ENCODE measurements at places on chromosomes 5 and 9.
A peak's percentile ranks its signal among the peaks of the same experiment; 100 is the strongest.

DNA sequence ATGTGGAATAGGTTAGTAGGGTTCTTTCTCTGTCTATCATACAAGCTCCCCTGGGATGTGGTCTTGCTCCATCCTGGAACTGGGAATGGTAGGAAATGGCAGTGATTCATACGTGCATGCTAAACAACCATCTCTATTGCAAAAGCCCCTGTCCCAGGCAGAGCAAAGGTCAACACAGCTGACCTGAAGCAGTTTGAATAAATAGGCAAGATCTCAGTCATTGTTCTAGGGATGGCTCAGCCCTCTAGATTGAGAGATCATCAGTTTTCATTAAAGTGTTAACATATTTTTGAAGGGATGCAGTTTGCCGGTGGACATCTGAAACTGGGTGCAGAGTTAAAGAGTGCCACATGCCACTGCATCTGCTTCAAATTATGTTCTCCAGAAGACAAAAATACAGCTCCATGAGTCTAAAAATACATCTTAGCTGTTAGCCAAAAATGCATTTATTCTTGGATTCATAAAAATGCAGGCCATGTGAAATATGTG is 224.1 kb downstream of the ESM1 start:
- peak; percentile 100 for DNase-seq

DNA sequence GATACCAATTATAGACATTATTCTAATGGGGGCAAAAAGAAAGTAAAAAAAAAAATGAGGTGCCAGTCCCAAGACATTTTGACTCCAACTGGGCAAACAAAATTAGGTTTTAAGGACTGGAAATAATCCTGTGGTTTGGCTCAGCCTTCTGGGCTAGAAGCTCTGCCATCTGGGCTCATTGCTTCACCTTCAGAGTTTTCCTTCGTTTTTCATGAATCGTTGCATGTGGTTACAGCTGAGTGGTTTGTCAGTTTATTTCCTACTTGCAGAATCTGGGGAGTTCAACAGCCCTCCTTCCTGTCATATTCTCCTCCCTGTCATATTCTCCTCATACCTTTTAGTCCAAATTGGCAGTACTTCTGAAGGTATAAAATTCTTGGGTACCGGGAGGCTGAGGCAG is 12.0 kb downstream of the UGT3A2 start:
- peak; percentile 62 for DNase-seq

- DNase-seq, result peak; percentile 12
These were observed 147.9 kb downstream of the C5orf15 start for GRCh38 chr5:133820507-133820906.

DNA sequence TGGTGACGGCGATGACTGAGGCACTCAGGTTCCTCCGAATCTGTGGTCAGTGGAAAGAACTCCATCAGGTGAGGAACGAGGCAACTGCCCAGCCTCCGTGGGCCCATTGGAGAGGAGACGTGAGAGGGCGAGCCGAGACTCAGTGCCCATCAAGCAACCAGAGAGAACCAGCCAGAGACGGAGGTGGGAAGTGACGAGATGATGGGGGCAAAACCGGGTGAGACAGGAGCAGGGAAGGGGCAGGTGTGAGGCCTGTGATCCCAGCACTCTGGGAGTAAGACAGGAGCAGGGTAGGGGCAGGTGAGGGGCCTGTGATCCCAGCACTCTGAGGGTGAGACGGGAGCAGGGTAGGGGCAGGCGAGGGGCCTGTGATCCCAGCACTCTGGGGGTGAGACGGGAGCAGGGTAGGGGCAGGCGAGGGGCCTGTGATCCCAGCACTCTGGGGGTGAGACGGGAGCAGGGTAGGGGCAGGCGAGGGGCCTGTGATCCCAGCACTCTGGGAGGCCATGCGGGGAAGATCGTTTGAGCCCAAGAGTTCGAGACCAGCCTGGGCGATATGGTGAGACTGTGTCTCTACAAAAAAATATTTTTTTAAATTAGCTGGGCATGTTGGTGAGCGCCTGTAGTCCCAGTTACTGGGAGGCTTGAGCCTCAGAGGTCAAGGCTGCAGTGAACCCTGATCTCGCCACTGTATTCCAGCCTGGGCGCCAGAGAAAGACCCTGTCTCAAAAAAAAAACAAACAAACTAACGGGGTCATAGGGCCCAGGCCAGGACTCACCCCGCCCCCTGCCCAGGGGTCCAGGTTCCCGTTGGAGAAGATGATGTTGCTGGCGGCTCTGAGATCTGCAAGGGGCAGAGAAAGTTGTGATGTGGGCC is 3.4 kb downstream of the DPP7 start:
- DNase-seq, result no peak

- DNase-seq, result no peak
These were observed 54.5 kb upstream of the TGFBR1 start for GRCh38 chr9:99050292-99050911.

DNA sequence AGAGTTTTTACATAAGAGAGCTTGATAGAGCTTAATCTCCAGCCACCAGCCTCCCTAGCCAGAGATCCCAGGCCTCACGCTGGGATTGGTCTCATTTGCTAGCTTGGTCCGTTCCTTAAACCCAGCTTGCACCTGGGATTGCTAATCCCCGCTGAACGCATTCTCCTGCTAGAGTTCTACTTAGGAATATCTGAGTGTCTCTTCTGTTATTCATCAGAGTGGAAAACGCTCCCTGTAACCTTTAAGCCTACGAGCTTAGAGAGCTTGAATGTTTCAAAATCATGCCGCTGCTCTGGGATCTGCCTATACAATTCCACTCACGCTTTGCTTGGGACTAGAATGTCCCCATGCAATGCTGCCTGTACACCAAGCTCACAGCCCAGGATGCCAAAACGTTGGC is 201.8 kb downstream of the NSG2 start:
- DNase-seq, result no peak

GRCh38 chr5:61327760-61328753 is 4.0 kb upstream of the ZSWIM6 start:
- DNase-seq, result peak; percentile 85

DNA sequence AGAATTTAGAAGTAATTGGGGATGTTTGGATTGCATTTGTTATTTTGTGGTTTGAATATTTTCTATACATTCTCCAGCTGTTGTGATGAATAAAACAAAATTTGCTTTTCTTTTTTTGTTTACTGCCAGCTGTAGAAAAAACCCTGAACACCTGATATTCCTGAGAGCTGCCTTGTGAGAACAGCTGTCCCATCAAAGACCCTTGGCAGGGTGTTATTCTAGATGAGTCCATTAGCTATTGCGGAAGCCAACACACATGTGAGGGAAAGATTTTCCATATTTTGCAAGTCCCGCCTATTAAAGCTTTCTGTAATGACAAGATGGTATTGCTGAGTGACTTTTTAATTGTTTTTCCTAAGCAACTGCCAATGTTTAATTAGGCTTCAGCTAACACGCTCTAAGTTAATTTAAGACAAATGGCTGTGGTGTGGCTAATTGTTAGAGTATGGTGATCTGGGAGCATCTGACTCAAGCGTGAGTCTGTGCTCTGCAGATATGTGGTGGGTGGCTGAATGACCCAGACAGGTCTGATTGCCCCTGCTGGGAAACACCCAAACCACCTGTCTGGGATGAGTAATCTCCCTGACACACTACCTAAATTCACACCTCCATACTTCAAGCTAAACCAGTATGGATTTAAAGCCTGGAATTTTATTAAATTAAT is 86.5 kb upstream of the PRLR start:
- DNase-seq, result peak; percentile 3

GRCh38 chr5:96881511-96882115 is 5.3 kb downstream of the ERAP2 start:
- peak; percentile 40 for DNase-seq

DNA sequence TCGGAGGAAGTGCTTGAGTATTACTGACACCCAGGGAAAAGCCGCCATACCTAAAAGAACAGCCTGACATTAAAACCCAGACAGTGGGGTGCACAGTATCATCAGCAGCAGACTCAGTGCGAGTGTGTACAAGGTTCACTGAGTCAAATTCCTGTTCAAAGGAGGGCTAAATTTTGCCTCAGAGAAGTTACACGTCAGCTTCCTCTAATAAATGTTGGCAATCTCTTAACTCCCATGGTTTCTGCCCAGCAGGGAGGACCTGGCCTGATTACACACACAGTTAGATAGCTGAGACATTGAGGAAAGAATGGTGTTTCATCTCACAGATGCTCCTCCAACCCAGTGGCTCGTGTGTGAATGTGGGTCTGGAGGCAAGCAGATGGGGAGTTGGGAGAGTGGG is 38.2 kb downstream of the NIPSNAP3B start:
- DNase-seq, result no peak

DNA sequence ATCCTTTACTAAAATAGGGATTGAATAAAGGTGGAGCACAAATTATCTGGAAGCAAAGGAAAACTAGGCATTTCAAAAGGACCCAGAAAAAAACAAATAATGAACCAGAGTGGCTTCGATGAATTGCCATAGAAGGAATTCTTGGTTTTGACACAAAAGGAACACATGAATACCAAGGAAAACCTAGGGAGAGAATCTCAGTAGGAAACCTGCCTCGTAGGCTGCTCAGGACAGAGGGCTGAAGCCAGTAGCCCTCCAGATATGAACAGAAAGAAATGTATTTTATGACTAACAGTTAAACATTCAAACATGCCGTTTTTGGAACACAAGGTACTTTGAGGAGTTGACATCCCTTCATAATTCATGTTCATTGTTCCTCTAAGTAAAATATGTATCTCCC is 245.5 kb downstream of the SLF1 start:
- DNase-seq, result no peak

- no peak for DNase-seq
These were observed 563.8 kb downstream of the PTPRD start for GRCh38 chr9:10048994-10049393.

GRCh38 chr9:11457825-11458790 is 845.3 kb upstream of the PTPRD start:
- DNase-seq, result no peak

DNA sequence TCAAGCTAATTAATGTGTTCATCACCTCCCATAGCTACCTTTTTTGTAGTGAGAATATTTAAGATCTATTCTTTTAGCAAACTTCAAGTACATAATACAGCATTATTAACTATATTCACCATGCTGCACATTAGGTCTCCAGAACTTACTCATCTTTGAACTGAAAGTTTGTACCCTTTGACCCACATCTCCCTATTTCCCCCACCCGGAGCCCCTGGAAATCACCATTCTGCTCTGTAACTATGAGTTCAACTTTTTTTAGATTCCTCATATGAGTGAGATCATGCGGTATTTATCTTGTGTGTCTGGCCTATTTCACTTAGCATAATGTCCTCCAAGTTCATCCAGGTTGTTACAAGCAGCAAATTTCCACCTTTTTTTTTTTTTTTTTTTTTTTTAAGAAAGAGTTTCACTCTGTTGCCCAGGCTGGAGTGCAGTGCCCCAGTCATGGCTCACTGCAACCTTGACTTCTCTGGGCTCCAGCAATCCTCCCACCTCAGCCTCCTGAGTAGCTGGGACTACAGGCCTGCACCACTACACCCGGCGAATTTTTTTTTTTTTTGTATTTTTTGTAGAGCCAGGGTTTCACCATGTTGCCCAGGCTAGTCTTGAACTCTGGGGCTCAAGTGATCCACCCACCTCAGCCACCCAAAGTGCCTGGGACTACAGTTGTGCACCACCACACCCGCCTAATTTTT is 100.4 kb upstream of the SAP30L start:
- no peak for DNase-seq

- DNase-seq, result peak; percentile 63
These were observed 1.3 kb upstream of the LURAP1L start for GRCh38 chr9:12773562-12773961.

GRCh38 chr9:124790301-124790700 is 13.4 kb downstream of the OLFML2A start:
- DNase-seq, result no peak

GRCh38 chr5:151805414-151806223 is 33.9 kb downstream of the G3BP1 start:
- peak; percentile 96 for DNase-seq

- DNase-seq, result no peak
These were observed 149.6 kb upstream of the ELL2 start for GRCh38 chr5:96111080-96111756.

DNA sequence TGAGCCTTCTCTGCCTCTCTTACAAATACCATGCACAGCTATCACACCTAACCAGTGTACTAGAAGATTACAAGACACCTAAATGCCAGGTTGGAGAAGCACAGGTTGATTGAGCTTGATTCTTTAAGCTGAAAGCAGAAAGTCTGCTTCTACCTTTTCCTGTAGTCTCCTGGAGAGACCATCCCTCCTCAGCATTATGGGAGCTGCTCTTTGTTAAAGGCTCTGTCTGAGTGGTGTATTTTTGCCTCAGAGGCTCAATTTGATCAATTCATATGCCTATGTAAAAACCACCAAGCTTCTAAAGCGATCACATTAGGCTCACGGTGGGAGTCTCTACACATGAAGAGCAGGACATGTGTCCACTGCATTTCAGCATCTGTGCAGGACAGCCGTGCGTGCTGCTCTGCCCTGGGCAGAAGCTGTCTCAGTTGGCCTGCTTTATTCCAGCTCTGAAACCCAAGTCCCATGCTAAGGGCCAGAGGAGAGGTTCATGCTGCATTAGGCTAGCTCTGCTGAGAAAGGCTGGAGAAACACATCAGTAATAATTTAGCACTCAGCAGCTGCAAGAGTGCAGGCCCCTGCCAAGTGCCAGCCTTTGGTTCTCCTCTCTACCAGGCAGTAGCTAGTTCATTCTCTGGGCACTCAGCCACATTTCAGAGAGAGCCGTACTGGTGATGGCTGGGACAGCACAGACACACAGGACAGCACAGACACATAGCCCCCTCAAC is 41.7 kb downstream of the TMEM167A start:
- DNase-seq, result peak; percentile 15

DNA sequence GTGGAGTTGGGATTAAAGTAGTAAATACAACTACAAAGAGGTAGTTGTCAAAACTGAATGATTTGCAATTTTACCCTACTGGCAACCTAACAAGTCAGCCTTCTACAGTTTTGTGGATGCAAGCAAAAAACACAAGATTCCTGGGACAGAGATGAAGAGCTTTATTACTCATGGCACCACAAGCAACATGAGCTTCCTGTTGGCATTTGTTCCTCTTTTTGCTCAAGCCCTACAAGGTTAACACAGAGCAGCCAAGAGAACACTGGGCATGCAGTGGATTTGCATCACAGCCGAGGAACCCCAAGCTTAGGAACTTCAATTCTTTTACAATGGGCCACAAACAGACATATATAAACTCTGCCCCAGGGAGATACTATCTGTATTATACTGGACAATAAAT is 28.8 kb upstream of the DMAC1 start:
- no peak for DNase-seq

- no peak for DNase-seq
These were observed 15.0 kb downstream of the TRIM32 start for GRCh38 chr9:116701940-116702642.

GRCh38 chr9:124040186-124040931 is 28.8 kb downstream of the LHX2 start:
- peak; percentile 28 for DNase-seq

GRCh38 chr9:127202461-127203169 is 62.0 kb upstream of the GARNL3 start:
- DNase-seq, result peak; percentile 59

DNA sequence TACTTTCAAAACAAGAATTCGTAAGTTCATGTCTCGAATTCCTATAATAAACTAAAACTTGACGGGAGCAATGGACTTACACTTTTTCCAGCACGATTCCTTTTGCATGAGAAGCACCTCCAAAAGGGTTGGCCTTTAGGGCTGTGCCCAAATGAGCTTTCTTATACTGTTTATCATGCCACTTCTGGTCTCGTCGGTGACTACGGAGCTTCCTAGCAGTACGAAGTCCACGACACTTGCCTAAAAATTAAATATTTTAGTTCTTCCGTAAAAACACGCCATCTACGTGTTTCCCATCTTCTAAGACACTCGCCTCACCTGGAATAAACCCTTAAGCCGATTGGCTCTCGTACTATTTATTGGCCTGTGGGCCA is 554 bp downstream of the RPS23 start:
- peak; percentile 20 for DNase-seq

GRCh38 chr5:16888694-16889124 is 47.4 kb downstream of the MYO10 start:
- peak; percentile 53 for DNase-seq

All from AG10803 (cell line).